Hematopoietic multipotent progenitor cell treated with erythropoietin and hydrocortisone succinate and interleukin-3 and kit ligand, for 15 days (in vitro differentiated cells): ENCODE measurements at places on chromosomes 5 and 9.

DNA sequence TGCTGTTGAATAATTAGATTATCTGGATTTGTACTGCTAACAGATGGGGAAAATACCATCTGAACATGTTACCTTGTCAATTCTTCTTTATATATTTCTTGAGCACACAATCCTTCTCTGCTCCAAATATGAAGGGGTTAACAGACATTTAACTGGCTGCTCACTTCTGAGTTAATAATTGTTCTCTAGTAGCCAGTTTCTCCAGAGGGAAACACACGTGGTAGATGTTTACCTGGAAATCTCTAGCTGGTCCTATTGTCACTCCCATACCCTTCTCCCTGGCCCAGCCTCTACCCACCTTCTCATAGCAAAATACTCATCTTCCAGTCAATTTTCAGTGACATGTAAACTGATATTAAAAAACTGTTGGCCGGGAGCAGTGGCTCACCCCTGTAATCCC lies 101.5 kb upstream of the ZNF462 start:
- no peak for DNase-seq

DNA sequence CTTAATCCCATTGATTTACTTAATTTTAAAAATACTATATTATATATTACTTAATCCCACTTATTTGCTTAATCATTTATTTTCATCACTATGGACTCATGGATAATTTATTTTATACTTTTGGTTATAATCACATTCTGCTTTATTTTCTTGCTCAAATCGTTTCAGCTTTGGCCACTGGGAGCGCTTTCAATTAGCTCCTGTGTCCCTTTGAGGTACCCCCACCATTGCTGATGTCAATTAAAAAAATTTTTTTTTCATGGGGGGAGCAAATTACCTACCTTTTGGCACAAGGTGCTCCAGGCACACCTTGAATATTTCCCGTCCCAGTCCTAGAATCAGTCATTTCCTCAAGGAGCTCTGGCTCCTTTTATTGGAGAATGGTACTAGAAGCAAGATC lies 1.4 kb upstream of the TRIO start:
- no peak for DNase-seq

DNA sequence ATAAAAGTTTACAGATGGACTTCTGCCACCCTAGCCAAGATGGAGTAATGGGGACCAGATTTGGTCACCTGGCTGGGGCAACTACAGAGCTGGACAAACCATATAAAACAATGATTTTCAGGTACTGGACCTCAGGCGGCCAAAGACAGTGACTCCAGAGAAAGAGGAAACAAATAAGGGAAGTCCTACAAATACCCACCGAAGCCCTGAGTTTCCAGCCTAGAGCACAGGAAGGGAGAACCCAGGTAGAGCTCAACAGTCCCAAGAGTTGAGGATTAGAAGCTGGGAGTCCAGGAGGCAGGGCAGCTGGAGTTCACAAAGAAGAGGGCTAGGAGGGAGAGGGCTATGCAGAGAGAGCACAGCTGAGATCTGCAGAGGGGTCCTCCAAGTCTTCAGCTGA lies 106.7 kb upstream of the NR5A1 start:
- DNase-seq = no peak

DNA sequence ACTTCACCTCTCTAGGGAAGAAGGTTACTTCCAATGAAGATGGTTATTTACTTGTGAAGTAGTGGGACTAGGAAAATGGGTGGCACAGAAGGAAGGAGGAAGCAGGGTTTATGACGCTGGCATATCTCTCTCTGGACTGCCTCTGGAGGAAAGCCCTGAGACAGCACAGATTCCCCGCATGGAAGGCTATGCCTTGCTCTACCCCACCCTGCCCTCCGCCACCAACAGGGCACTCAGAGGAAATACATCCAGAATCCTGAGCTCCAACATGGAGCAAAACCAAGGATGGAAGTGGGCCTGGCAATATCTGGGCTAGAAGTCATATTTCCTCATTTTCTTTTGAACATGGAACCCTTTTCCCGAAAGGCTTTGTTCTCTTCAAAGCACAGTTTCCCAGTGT lies 346.9 kb downstream of the ZSWIM6 start:
- DNase-seq = no peak

DNA sequence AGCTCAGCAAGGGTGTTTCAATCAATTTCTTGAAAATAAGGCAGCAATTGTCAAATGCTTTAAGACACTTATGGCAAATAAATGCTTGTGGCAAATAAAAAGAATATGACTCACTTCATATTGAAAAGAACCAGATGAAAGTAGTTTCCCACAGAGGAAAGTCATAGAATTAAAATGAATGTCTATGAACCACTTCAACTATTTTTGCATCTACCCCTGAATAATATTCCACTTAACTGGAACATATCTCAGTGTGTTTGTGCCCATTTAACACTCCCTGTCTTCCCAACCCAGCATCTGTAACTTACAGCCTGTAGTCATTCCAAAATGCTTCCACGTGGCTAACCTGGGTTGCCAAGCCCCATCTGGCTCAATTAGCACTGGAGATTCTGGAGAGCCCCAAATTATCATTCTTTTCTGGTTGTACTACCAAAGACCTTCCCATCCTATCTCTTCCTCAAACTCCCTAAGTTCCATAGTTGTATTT lies 84.7 kb downstream of the FEM1C start:
- DNase-seq = no peak

DNA sequence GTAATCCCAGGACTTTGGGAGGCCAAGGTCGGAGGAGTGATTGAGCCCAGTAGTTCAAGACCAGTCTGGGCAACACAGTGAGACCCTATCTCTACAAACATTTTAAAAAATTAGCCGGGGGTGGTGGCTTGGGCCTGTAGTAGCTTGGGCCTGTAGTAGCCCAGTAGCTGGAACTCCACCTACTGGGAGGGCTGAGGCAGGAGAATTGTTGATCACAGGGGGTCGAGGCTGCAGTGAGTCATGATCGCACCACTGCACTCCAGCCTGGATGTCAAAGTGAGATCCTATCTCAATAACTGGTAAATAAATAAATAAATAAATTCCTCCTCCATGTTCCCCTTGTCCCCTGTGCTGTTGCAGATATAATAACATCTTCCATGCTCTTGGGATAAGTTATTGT lies 14.3 kb downstream of the VCAN start:
- no peak for DNase-seq
